Kidney (tissue), 22 donors: ENCODE measurements at places on chromosomes 2 and 18.

GRCh38 chr2:12341920-12342319 lies 374.8 kb upstream of the TRIB2 start:
- DNase-seq, result no peak

- no peak for DNase-seq
These were observed 21.1 kb upstream of the EMILIN2 start for GRCh38 chr18:2825613-2826175.

DNA sequence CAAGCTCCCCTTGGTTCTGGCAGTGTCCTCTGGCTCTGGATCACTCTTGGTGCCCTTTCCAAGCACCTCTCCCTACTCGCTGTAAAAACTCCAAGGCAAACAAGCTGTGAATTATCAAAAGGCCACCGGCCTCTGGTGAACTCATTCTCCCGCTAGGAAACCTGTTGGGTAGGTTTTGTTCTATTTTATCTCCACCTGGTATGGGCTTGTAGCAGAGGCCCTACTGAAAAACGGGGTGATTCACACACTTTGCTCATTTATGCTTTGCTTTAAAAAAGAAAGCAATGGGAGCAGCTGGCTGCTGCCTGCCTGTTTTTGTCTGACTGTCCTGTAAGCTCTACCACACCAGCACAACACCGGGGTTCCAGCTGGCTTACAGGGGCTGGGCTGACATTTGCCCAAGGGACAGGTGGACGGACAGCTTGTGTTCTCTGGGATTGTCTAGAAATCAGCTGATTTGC lies 56.8 kb downstream of the SH3BP4 start:
- DNase-seq, result no peak

- DNase-seq, result no peak
These were observed 101.2 kb downstream of the PXDN start for GRCh38 chr2:1642993-1643619.

DNA sequence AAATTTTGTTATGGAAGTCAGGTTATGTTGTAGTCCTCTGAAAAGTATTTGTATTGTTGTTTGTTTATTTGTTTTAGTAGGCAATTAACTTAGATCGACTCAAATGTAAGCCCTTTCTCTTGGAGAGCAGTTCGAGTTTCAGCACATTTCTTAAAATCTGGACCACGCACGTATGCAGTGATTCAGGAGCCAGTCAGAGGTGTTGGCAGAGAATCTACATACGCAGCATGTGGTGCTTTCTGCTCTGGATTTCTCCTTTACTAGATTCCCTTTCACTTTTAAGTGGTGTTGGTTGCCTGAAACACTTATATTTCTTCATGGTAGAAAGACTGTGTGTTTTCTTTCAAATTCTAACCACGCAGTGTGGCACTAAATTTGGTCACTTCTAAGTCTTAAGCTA lies 773.9 kb upstream of the LRATD1 start:
- DNase-seq, result no peak
